Activated CD4-positive, alpha-beta memory T cell treated with anti-CD3 and anti-CD28 coated beads, Interleukin-2, amount 10 ng/mL, durations not matched to agents 7 days and 5 days (primary cell): ENCODE measurements at places on chromosomes 16 and 17.

GRCh38 chr16:81106826-81107503 lies 10.8 kb upstream of the GCSH start:
- DNase-seq, result no peak

DNA sequence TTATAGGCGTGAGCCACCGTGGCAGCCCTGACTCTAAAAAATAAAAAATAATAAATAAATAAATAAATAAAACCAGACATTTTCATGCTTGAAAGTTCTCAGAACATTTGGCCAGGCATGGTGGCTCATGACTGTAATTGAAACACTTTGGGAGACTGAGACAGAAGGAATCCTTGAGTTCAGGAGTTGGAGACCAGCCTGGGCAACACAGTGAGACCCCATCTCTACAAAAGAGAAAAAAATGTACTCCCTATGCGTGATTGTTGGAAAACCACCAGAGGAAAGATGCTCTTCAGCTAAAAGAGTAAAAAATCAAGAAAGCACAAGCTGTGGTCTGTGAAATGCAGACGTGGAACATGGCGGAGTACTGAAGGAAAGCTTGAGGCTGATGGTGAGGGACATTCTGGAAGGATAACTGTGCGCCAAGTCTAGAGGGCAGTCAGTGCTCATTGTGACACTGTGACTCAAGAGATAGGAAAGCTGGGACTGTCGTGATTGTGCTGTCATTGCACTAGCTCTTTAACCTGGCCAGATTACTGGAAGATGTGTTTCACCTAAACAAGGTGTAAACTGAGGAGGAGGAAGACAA lies 4.2 kb upstream of the PRSS27 start:
- DNase-seq, result no peak

- no peak for DNase-seq
Observed at GRCh38 chr17:29588017-29588561, 1.4 kb downstream of the GIT1 start.

- no peak for DNase-seq
Observed at GRCh38 chr16:76532188-76532973, 255.2 kb downstream of the CNTNAP4 start.

DNA sequence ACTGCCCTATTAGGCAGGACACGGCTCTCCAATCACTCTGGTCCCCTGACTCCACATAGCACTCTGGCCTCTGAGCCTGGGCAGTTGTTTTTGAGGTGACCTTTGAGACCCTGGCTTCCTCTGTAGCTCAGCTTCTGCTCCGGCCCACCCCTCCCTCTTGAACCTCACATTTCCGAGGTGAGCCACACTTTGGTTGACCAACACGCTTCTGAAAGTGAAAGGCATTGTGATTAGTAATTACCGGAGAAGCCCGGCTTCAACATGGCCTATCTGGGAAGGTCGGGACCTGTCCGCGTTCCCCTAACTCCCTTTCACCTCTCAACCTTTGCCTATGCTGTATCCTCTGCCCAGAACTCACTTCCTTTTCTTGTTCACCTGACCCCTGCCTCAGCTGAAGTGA lies 10.3 kb upstream of the ITGAX start:
- peak; percentile 38 for DNase-seq

GRCh38 chr16:46859719-46860152 lies 24.4 kb upstream of the GPT2 start:
- peak; percentile 44 for DNase-seq

DNA sequence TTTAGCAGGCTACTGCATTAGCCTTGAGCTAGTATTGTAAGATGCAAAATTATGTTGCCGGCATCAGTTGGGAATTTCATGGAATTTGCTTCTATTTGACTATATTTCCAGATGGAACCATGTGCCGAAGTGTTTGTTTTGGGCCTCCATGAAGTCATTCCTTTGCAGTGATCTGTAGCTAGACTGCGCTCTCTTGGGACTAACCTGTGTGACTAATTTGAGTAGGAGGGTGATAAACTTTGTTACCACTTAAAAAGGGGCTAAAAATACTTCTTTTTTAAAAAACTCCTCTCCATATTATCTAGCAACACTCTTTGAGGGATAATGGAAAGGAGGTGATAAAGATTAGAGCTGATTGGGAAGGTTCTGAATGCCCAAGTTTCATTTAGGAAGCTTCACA lies 166.8 kb upstream of the TBX2 start:
- no peak for DNase-seq

GRCh38 chr17:27354051-27354490 lies 60.2 kb downstream of the WSB1 start:
- DNase-seq, result no peak

DNA sequence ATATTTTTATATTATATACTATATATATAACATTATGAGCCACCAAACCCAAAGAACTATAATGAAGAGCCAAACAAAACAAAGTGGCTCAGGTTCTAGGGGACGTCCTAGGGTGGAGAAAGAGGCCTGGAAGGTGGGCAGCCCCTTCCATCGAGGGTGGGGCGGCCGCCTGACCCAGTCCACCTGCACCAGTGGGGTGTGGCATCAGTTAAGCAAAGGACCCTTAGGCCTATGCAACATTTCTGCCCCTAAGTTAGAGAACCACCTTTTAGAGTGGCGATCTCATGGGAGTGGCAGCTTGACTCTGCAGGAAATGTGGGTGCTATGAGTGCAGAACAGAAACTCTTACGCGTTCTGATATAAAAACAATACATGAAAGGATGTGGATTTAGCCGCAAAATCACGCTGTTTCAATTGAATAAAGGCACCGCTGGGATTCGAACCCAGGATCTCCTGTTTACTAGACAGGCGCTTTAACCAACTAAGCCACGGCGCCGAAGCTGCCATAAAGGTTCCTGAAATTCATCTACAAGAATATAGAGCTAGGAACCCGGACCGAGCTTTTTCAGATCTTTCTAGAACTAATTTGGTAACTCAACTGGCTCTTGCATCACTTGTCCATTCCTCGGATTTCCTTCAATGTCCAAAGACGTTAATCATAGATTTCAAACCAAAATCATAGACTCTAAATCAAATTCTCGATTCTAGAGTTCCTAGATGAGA lies 15.6 kb upstream of the AURKB start:
- peak; percentile 77 for DNase-seq

- no peak for DNase-seq
Observed at GRCh38 chr16:70713342-70713741, 27.5 kb upstream of the MTSS2 start.

DNA sequence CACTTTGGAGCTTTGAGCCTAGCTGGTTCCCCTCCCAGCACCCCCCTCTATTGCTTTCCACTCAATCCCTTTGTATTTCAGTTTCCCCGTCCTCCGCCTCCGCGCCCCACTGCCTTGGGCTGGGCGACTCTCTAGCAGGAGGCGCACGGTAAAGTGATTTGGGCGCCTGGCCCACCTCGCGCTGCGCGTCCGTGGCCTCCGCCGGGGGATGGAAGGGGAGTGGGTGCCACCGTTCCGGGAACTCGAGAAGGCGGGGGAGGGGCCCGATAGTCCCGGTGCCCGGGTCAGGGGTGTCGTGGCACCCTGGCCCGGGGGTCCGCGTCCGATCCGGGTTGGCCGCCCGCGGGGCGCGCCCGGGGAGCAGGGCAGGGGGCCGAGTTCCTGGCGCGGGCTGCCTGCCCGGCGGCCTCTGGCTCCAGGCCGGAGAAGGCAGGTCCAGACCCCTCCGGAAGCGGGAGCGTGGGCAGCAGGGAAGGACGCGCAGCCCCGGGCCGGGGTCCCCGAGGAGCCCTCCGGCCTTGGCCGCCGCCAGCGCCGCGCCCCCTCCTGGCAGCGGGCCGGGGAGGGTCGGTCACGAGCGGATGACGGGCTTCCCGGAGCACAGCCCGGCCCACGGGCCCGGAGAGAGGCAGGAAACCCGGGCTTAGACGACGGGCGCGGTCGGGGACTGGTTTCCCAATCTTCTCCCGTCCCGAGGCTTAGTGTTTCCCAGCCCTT lies 15.8 kb downstream of the MEOX1 start:
- no peak for DNase-seq

DNA sequence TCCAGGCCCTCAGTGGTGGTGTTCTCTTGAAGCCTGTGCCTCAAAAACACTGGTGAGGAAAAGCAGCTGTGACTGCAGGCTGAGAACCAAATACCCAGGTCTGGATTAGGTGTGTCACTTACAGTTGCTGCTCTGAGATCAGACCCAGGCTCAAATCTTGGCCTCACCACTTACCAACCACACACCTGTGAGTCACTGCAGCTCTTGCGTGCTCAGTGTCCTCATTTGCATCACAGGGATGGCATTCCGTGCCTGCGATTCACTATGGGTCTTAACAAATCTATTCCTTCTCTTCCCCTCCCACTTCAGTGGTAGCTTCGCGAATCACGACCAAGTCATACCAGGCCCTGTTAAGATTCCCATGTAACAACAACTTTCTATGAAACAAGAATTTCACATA lies 233.4 kb upstream of the HSBP1 start:
- DNase-seq, result no peak

GRCh38 chr17:41944943-41945342 lies 14.5 kb downstream of the ODAD4 start:
- no peak for DNase-seq

GRCh38 chr17:66514227-66514806 lies 211.9 kb downstream of the PRKCA start:
- DNase-seq, result no peak

DNA sequence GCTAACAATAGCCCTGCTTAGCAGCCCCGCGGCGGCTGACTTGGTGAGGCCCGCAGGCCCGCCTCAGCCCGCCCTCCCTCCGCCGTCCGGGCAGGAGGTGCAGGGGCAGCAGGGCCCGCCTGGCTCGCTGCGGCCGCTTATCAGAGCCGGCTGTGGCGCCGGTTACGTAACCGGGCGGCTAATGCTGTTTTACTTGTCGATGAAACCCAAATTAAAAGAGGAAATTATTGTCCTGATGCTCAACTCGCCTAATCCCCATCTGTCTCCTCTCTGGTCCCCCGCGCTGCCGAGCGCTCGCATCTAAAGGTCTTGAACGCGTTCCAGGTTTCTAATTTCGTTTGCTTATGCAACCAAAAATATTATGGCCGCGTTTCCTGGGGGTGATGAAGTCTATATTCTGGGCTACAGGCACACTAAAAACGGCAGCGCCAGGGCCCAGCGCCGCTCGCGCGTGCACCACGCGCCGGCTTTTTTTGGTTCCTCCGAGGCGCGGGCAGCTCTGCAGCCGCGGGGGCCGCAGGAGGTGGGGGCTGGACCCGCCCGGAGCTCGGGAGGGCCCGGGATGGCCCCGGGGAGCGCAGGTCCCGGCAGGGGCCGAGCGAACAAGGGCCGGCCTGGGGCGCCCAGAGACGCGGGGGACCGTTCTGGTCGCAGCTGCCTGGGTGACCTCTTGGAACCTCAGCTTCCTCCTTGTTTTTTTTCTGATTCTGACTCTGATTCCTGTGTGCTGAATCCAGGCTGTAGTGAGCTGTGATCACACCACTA lies 65.2 kb upstream of the TOB1 start:
- DNase-seq, result peak; percentile 53

DNA sequence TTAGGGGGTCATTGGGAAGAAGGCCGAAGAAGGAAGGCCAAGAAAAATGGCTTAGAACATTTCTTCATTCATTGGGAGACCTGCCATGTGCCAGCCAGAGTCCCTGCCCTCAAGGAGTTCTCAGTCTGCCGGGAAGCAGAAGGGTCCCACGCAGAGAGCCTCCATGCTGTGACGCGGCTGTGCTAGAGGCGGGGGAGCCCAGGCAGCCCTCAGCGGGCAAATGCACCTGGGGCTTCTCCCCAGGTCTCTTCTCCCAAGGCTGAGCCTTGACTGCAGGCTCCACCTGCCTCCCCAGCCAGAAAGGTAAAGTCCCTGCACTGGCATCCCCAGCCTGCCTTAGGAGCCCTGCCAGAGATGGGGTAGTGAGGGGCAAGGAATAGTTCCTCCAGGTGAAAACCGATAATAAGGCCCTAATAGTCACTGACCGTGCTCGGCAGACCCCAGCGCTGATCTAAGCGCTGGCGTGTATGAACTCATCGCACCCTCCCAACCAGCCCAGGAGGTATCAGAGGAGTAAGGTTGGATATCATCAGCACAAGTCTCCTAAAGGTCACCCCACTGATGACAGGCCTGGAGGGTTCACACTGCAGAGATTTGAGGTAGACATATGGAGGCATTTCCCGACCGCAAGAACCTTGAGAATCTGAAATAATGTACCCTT lies 6.0 kb upstream of the CDR2L start:
- DNase-seq, result no peak

- DNase-seq, result peak; percentile 41
Observed at GRCh38 chr17:77959126-77959925, 823 bp downstream of the TNRC6C start.

GRCh38 chr17:21209511-21210175 lies 4.3 kb downstream of the TMEM11 start:
- DNase-seq, result no peak

- DNase-seq, result no peak
Observed at GRCh38 chr16:54400261-54400660, 113.7 kb upstream of the IRX3 start.

GRCh38 chr17:43877451-43878155 lies 29.7 kb downstream of the MPP2 start:
- no peak for DNase-seq

- no peak for DNase-seq
Observed at GRCh38 chr16:85856585-85856984, 42.4 kb upstream of the IRF8 start.

- DNase-seq, result no peak
Observed at GRCh38 chr16:23434380-23434779, 18.6 kb downstream of the COG7 start.

- DNase-seq, result no peak
Observed at GRCh38 chr17:57317079-57317478, 60.8 kb downstream of the MSI2 start.

GRCh38 chr16:49699841-49700175 lies 156.1 kb downstream of the ZNF423 start:
- DNase-seq, result no peak

GRCh38 chr16:86033016-86033474 lies 134.1 kb downstream of the IRF8 start:
- DNase-seq, result no peak

DNA sequence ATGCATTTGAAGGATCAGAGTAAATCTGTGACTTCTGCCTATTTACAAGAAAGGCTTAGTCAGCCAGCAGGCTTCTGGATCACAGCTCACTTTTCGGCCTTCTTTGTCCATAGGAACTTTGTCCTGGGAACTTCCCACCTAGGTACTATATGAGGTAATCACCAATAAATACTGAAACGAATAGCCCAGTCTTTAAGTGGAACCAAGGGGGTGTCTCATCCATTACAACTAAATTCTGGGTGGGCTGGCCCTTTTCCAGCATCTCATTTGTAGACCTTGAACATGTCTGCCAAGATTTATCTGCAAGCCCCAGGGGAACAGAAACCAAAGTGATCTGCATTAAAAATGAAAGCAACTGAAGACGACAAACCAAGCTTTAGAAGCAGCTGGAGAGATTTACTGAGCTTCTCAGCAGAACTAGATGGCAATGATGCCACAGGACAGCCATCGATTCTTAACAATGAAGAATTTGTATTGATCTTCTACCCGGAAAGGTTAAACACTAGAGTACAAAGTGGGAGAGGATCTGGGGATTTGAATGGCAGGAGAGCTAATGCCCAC lies 55.5 kb downstream of the SNX11 start:
- no peak for DNase-seq

- DNase-seq, result peak; percentile 68
Observed at GRCh38 chr17:48011405-48012150, 26.0 kb downstream of the COPZ2 start.
